ENCODE measurements at places on chromosomes 5 and 9.

- DNase-seq, result no peak
These were observed 247.0 kb upstream of the TNC start for GRCh38 chr9:115364991-115365390.

DNA sequence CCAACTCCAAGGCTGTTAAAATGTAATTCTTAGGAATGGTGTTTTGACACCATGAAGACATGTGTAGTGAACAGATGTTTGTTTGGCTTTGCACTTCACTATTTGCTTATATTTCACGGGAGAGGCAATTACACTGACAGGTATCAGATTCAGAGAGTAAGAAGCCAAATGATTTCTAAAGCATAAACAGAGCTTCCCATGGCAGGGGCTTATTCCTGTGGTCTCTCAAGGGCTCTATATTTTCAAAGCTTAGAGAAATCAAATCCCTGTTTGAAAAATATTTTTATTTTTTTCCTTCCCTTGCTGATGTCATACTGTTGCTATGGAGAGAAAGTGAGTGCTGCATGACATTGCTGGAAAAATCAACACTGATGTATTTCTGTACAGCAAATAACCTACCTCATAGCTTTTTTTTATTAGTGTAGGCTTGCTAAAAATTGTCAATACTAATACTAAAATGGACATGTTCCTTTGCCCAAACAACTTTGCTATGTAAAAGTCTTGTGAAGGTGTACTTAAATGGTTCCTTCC lies 161.4 kb downstream of the GIN1 start:
- no peak for DNase-seq

DNA sequence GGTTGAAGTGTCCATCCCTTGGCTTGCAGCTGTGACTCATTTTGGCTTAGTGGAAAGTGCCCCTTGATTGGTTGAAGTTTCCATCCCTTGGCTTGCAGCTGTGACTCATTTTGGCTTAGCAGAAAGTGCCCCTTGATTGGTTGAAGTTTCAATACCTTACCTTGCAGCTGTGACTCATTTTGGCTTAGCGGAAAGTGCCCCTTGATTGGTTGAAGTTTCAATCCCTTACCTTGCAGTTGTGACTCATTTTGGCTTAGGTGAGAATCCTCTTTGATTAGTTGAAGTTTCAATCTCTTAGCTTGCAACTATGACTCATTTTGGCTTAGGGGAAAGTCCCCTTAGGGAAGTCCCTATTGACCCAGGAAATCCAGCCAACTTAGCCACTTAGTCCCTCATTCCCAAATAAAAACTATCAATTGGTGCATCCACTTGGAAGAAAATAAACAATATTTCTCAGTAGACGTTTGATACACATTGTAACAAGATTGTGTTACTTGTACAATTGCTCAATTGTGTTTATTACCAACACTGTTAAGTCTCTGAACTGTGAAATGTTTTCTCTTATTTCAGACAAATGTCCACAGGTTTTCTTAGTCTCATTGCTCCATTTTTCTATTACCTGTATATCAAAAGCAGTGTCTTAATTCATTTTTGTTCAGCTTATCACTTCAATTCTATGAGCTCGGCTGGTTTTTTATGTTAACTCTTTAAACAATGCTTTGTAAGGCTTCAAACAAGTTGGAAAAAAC lies 2308.8 kb upstream of the ACO1 start:
- no peak for DNase-seq

DNA sequence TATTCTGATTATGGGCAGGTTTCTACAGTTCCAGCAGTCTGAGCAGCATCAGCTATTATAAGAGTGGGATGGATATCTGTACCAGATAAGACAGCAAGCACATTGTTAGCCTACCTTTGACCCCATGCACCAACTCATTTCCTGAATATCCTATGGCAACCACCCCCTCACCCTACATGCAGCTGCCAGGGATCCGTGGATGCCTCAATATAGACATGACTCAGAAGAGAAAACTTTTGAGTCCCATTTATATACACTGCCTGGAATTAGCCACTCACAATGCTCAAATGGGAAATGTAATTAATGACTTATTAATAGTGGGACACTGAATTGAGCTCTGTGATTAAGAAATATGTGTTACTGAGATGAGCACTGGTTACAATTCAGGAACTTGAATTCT lies 124.4 kb downstream of the SSBP2 start:
- no peak for DNase-seq

- no peak for DNase-seq
These were observed 5.2 kb upstream of the TCERG1 start for GRCh38 chr5:146441896-146442295.

- DNase-seq, result no peak
These were observed 35.7 kb upstream of the OTULINL start for GRCh38 chr5:14545862-14546261.

DNA sequence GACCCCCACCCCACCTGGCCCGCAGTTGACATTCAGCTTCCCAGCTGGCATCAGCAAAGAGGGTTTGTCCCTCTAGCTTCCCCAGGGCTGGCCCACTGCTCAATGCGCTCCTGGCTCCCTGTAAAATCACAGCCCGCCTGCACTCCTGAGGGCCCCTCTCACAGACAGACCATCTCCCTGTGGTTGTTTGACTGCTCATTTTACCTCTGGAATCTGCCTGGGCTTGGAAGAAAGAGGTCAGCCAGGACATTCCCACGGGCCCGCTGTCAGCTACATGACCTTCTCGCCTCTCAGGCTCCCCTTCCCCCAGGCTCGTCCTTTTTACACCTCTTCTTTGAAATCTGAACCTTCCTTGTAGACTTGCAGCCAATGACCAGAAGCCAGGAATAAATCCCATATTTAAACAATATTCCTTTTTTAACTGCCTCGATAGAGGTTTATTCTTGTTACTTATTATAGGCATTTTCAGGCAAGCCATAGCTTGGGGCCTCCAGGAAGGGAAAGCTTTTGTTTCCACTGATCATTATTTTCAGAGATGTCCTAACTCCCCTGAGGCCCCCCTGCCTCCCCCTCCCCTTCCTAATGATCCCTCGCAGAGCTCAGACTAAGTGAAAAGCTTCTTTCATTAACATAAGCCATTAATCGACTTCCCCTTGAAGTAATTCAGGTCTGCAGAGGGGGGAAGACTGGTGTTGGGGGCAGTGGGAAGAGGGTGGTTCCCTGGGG lies 76.3 kb upstream of the IQGAP2 start:
- no peak for DNase-seq

DNA sequence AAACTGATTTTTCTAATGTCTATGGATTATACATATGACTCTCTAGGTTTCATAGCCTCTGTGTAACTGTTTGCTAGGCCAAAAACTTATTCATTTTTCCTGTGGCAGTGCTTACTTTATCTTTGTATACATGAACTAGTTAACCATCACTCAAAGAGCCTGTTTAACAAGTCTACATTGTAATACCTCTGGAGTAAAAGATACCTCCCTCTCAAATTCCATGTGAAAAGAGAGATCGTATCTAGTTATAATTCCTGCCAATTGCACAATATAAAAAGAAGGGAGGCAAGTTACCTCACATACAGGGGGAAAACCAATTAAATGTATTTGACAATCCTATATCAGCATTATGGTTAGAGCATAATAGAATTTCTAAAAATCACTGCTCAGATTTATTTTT lies 271.9 kb upstream of the ST8SIA4 start:
- DNase-seq, result no peak

DNA sequence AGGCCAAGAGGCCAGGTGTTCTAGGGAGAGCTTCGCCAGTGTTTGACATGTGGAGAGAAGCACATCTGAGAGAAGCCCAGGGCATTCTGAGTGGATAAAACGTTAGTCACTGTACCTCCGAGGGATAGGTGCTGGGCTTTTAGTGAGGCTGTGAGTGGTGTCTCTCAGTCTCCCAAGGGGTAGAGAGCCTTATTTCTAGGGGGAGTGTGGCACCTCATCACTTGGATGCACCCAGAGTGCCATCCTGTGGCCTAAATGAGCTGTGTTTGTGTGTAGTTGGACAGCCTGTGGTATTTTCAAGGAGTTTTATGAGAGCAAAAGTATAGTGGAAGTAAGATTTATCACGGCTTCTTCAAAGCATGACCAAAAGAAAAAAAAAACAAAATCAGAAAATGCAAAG lies 1046.9 kb upstream of the WWC1 start:
- DNase-seq, result no peak

DNA sequence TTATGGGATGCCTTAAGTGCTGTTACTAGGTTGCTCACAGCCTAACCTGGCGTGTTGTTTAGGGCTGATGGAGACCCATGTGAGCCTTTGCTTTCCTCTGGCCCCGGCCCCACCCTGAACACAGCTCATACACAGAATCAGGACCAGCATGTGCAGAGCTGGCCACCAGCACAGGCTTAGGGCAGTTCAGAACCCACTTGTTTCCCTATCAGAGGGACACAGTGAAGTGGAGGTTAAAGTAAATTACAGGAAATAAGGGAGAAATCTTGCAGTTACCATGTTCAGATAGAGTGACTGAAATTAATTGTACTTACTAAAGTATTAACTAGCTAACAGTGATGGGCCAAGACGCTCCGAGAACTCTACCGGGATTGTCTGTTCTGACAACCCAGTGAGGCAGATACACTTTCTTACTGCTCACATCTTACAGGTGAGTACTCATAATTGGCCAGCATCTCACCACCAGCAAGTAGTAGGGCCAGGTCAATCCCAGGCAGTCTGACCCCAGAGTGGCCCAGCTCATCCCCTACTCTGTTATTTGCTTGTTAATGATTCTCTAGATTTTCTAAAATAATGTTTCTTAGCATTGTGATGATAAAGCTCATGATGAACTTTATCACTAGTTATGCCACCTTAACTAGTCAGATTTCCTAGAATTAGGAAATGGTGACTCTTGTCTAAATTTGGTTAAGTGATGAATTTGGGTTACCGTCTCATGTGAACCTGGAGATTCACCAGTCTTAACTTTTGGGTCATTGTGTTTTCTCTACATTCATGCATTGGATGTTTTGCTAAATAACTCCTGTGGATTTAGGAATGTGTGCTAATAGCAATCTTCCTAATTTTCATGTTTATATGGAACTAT lies 15.4 kb downstream of the CCT5 start:
- DNase-seq, result no peak

- no peak for DNase-seq
These were observed 23.7 kb downstream of the VAV2 start for GRCh38 chr9:133968428-133968827.

DNA sequence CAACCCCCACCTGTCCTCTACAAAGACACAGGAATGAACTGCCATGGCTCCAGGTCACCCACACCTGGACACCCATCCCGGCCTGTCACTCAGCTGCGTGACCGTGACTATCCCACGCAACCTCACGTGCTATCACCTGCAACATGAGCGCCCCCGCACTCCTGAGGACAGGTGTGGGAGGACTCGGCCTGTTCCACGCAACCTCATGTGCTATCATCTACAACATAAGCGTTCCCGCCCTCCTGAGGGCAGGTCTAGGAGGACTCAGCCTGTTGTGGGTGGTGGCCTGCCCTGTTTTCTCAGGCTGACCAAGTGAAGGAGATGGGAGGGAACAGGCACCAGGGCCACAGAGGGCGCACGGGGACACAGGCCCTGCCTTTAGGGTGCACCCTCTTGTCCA lies 4.1 kb downstream of the QSOX2 start:
- DNase-seq, result no peak

DNA sequence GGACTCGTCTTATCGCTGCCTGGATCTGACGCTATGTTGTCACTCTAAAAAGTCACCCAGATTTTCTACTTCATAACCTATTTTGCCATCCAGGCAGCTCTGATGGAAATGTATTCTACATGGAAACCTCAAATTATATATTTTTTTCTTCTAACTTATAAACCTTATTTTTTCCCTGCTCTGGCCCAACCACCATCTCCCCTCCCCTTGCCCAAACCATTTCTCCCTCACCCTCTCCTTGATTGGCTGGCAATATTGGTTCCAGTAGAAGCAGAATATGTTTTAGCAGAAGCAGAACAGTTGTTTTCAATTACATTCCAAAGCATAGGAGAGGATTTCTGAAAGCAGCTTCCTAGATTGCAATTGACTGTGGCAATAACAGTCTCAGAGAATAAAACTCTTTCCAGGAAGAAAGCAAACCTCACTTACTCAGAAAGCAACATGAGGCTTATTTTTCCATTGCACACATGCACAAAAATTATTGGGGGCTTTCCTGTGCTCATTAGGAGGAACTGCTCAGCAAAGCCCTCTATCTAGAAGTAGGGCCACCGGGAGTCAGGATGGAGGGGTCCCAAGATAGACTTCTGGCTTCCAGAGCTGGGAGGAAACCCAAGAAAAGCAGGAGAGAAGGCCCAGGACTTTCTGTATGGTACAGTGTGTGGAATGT lies 191.8 kb downstream of the ESM1 start:
- no peak for DNase-seq

- no peak for DNase-seq
These were observed 206.6 kb downstream of the SEMA5A start for GRCh38 chr5:9339206-9339818.

DNA sequence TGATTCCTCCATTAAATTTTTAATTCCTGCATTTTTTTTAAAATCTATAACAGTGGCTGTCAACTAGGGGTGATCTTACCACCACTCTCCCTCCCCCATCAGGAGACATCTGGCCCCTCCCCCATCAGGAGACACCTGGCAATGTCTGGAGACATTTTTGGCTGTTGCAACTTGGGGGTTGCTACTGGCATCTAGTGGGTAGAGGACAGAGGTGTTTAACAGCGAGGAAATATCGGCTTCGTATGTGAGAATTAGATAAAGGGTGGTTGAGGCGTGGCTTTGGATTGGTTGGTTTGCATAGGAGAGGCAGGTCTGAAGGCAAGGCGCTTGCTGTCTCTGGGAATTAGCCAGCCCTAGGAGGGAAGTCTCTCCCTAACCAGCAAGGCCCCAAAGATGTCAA lies 10.5 kb downstream of the CDHR2 start:
- no peak for DNase-seq

- no peak for DNase-seq
These were observed 70.2 kb downstream of the PRUNE2 start for GRCh38 chr9:76835571-76836283.

DNA sequence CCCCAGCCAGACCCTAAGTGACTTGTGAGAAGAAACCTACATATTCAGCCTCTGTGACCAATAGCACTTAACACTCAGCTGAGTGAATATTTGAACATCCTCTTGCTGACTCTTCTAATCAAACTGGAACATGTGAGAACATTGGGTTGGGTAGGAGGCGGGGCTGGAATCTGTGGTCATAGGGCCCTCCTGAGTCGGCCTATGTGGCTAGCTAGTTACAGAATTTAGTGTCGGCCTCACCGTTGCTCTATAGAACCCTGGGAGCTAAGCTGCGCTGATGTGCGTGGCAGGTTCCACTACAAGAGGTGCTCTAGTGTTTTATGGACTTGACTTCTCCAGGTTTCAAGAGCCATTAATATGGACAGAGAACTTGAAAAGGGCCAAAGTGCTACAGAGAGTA lies 138.8 kb downstream of the DROSHA start:
- DNase-seq, result no peak

GRCh38 chr9:96874947-96875460 lies 20.7 kb upstream of the ZNF782 start:
- DNase-seq, result no peak

DNA sequence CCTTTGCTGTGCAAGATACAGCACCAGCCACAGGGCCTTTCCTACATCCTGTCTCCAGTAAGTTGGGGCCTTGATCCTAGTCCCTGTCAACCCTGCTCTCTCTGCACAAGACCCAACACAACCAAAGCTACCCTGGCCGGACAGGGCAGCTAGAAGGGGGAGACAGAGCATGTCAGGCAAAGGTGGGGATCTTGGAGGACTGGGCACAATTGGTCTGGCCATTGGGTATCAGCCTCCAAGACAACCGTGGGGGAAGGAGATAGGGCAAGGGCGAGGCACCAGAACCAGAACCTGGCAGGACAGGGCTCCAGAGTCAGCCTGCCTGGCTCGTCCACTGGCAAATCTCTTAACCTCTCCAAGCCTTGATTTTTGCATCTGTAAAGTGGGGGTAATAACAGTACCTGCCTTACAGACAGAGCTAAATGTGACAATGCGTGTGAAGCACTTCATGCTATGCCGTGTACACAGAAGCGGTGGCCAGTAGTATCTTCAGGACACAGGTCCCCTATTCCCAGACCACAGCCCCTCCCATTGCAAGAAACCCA lies 51.6 kb upstream of the CDKN2AIPNL start:
- DNase-seq, result no peak
